Adipocyte (in vitro differentiated cells): ENCODE measurements at places on chromosomes 7 and 10.

GRCh38 chr7:116557066-116557585 is 32.3 kb downstream of the CAV1 start:
- no peak for DNase-seq

DNA sequence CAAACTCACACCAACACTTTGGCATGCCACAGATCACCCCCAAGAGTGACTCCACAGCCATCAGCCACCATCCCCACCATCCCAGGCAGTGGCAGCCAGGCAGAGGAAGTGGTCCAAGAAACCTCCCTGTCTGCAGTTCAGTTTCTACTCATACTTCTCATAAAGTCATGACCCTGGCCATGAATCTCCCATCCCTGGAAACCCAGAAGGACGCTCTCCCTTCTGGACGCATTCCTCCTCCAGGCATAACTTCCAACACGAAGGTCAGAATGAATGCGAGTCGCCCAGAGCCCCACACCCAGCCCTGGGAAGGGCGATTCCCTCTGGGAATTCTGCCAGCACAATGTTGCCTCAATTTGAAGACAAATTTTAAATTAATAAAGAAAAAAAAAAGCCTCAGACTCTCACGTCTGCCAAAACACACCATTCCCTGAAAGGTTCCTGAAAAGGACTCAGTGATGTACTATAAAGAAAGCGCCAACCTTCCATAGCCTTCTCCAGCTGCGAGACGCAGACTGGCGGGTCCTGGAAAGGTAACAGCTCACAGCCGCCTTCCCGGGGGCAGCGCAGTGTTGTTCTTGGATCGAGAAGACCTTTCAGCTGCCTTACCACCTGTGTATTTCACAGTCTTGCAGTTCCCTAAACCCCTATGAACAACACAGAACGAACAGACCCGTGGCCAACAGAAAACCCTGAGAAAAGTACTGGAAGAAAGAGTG is 307.6 kb downstream of the FRMD4A start:
- DNase-seq: peak; percentile 25

GRCh38 chr10:47326306-47326926 is 4.2 kb downstream of the GDF2 start:
- DNase-seq: no peak

GRCh38 chr7:50658696-50659095 is 93.5 kb upstream of the DDC start:
- no peak for DNase-seq

DNA sequence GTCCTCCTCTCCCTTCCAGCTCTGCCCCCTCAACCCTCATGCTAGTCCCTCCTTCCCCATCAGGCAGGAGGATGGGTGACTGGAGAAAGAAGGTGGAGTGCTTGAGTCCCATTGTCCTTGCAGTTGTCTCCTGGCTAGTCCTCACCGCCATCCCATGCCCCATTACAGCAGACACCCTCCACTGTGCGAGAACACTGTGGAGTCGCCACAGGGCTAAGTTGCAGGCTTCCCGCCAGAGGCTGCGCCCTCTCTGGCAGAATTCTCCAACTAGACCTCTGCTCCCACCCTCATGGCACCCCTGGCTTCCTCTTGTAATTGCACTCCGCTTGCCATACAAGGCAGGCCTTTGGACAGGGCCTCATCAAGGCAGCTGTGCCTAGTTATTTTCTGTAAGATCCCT is 3.1 kb downstream of the GIMAP2 start:
- DNase-seq: no peak

DNA sequence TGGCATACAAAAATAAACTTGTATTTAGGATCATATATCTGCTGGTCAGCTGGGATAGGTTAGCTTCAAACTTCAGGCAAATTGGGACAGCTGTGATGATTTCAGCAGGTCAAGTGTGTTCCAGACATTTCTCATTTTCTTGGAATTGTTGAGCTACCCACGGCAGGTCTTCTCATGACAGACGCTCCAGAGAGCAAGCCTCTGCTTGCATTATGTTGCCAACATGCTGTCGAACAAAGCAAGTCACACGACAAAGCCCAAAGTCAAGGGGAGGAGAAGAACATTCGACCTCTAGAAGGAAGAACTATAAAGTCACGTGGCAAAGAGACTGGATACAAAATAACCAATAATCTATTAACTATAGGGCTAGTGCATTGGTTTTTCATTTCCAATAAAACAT is 103.5 kb downstream of the RAB18 start:
- DNase-seq: no peak

GRCh38 chr7:4204513-4205165 is 477.5 kb upstream of the FOXK1 start:
- no peak for DNase-seq

DNA sequence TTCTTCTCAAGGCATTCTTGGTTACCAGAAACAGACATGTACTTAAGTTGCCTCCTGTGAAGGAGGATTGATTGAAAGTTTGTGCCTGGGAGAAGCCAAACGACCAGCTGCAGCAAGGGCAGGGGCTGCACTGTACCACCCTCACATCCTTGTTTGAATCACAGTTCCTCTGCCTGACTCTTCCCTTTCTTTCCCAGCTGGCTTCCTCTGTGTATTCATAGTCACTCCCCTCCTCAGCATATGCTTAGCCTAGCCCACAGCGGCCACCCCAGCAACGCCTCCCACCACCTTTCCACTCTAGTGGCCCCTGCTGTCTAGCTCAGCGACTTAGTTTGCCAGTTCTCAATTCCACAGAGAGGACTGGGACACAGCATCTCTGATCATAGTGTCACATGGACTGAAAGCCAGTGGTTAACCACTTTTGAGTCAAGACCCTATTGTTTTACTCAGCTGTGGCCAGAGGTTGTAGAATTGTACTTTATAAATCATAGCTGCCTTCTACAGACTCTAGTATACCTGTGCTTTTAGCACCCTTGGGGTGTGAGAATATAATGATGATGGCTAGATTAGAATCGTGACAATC is 643.0 kb downstream of the SUGCT start:
- DNase-seq: no peak

DNA sequence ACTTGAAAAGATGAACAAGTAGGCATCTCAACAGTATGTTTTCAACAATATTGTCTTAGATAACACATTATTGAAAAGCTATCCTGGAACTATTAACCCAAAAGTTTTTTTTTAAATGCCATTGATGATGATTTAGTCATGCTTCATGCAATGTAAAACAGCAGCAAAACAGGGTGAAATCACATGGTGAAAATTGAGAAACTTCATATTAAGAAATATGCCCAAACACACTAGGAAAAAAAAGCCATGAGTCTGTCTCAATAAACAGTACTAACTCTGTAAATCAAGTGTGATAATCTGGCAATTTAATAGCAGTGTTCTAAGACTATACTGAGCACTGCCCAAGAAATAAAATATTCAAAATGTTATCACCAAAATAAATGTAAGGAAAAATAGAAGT is 613.1 kb downstream of the KCNMA1 start:
- peak; percentile 58 for DNase-seq

- no peak for DNase-seq
These were observed 58.9 kb downstream of the CALML3 start for GRCh38 chr10:5583525-5584175.

DNA sequence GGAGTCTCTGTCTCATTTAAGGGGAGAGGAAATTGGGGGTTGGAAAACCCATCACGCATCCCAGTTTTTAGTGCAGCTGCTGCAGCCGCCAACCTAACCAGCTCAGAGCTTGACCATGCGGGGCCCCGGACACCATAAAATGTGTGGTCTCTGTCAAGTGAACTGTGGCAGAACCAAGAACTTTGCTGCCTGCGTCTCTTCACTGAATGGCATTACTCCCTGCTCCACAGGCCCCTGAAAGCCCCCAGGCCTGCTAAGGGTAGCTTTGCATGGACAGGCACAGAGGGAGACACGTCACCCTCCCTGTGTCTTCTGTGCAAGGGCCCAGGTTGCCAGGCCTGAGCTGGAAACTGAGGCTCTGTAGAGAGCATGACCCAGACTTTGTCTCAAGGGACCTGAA is 144.6 kb upstream of the GPR26 start:
- DNase-seq: no peak

- DNase-seq: peak; percentile 96
These were observed 12.2 kb upstream of the PDK4 start for GRCh38 chr7:95608359-95609173.

GRCh38 chr7:158393926-158394625 is 193.5 kb downstream of the PTPRN2 start:
- DNase-seq: no peak

DNA sequence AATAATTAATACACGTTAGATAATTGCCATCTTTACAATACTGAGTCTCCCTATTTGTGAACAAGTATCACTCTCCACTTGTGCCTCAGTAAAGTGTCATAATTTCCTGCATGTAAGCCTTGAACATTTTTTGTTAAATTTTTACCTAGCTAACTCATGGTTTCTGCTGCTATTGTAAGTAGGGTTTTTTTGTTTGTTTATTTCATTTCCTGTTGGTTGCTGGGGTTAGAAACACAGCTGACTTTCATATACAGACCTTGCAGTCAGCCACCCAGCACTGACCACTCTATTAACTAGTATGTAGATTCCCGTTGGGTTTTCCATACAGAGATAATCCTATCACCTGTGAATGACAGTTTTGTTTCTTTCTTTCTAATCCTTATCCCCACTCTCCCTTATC is 133.3 kb downstream of the MPP7 start:
- no peak for DNase-seq

- no peak for DNase-seq
These were observed 267.6 kb downstream of the GPAM start for GRCh38 chr10:111916011-111916410.

DNA sequence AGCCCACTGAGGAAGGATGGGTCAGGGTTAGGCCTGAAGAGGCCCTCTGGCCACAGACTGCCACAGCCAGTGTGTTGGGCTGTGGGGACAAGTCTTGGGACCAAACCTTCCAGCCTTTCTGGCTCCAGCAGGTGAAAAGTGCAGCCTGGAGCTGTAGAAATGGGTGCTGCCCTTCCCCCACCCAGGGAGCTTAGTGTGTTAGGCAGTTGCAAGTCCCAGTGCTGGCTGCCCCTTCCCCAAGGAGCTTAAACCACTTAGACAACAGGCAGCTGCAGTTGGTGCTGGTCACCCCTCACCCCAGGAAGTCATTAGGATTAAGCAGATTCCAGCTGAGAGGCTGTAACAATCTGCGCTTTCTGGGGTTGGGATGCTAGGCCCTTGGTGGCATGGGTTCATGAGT is 563.3 kb downstream of the NRG3 start:
- DNase-seq: no peak

- DNase-seq: peak; percentile 29
These were observed 15.1 kb downstream of the GPR146 start for GRCh38 chr7:1059200-1060091.

GRCh38 chr7:43721193-43721806 is 8.0 kb downstream of the COA1 start:
- peak; percentile 91 for DNase-seq

- DNase-seq: no peak
These were observed 241.7 kb upstream of the NEBL start for GRCh38 chr10:21138769-21139340.

DNA sequence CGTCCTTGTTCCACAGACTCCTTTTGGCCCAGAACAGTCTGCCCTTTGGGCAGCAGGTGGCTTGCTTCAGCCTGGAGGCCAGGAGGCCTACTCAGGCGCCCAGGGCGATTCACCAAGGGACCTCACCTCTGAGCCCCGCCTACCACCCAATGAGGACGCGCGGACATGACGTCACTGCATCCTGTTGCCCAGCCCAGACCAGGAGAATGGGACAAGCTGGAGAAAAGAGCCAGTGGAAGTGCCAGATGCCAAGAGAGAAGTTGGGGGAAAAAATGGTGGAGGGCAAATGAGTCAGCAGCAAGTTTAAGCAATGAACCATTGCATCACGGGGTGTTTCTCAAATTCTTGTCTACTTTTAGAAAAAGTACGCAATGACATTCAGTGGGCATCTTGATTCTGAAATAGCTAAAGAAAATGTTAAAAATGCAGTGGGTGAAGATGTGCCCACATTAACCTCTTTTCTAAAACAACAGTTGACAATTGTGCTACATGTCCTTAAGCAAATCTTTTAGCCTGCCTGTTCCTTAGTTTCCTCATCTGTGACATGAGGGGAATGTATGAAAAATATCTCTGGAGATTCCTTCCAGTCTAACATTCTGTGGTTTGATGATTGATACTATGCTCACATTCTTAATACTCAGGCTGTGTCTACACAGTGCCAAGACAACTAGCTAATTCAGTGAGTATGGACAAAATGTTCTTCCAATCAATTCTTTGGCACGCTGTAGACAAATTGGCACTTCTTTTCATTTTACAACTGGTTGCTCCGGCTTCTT is 23.9 kb upstream of the LEP start:
- peak; percentile 70 for DNase-seq

DNA sequence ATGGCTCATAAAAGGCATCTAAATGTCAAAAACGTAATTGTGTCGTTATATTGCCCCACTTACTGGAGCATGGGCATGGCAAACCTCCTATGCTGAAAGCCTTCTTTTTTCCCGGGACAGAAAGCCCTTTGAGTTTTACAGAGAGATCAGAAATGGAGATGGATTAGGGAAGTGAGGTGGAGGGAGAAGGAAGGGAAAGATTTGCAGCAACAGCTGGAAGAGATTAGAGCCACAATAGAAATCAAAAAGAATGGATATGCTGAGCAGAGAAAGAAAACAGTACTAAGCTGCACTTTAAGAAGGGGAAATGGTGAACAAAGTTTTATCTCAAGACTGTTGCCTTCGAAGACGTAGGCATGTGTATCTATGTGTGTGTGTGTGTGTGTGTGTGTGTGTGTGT is 97.2 kb upstream of the PCGF5 start:
- DNase-seq: peak; percentile 20

DNA sequence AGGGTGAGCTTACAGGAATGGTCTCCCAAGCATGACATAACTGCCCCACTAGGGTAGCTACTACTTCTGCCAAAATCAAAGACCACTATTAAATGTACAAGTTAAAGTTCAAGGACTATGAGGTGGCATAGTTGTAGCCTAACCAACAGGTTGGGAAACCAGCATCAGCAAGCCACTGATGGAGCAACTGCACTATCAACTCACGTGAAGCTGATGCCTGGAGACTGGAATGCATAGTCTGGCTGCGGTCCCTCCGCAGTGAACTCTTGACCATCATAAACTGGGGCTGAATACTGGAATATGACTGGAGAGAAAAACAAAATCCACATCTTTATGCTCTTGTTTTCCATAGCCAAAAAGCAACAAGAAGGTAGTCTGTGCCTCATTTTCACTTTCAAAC is 541.4 kb downstream of the DNAJB9 start:
- DNase-seq: no peak

DNA sequence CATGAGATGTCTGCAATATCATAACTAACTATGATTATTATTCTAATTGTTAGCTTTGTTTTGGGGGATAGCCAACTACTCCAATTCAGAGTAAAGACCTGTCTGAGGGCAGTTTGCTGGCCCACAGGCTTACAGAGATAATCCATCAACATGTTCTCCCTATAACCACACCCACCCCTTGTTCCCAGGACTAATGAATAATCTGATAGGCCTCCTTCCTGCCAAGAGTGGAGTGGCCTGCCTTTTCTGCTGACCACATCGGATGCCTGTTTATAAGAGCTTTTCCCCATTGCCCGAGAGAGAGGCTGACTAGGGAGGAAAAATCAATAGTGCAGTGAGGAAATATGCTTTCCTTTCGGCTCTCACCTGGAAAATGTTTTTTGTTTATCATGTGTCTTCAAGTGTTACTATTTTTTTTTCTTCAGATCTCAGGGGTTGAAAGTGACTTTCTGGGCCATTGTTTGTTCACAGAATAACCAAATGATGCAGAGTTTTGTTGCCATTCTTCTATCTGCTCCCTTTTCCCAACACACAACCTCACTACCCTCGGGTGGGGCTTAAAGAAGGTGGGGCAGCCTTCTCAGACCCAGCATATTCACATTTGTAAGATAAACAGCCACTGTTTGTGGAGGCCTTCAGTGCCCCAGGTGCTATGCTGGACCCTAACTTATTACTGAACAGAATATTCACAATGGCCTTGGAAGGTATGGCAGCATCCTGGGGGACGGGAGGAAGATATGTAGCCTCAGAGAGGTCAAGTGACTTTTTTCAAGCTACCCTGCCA is 38.4 kb downstream of the PLPP4 start:
- no peak for DNase-seq
